ENCODE measurements at places on chromosomes 13 and 19.
A peak's percentile ranks its signal among the peaks of the same experiment; 100 is the strongest.

DNA sequence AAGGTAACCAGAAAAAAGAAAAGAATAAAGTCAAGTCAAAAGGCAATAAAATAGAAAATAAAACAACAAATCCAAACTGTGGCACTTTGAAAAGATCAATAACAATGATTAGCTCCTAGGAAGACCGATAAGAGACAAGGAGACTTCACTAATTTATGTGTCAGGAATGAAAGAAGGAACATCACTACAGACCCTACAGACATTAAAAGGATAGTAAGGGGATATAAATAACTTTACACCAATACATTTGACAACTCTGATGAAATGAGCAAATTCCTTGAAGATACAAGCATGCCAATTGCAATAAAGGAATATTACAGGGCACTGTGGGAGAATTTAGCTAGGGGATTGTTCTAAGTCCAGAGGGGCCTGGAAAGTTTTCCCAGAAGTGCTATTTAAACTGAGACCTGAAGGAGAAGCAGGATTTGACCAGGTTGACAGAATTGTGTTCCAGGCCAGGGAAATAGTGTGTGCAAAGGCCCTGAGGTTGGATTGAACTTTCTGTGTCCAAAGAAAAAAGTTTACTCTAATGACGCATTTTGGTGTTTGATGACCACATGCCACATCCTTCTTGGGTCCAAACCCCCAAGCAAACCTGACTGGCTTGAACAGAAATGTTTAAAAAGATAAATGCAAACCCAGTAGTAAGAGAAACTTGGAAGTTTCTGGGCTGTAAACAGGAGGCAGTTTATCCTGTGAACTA lies 1.6 kb upstream of the C19orf38 start:
- DNase-seq, result no peak

- no peak for DNase-seq
Observed at GRCh38 chr13:30552567-30552966, 65.2 kb upstream of the USPL1 start.

DNA sequence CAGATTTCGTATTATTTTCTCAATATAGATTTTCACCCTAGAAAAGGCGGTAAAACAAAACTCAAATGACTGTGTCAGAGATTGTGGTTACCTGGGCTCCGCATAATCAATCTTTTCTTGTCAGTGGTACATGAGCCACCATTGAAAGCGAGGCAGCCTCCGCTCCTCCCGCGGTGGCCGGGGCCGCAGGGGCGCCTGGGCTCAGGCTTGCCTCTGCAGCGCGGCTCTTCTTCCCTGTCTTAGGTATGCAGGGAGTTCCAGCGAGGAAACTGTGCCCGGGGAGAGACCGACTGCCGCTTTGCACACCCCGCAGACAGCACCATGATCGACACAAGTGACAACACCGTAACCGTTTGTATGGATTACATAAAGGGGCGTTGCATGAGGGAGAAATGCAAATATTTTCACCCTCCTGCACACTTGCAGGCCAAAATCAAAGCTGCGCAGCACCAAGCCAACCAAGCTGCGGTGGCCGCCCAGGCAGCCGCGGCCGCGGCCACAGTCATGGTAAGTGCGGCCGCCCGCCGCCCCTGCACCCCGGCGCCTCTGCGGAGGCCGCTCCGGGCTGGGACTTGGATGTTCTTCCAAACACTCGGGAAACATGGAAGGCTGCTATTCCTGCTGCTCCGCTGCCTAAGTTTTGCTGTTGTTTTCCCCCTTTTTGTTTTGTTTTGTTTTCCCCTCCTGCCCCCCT lies 87.3 kb upstream of the RAP2A start:
- DNase-seq, result no peak

DNA sequence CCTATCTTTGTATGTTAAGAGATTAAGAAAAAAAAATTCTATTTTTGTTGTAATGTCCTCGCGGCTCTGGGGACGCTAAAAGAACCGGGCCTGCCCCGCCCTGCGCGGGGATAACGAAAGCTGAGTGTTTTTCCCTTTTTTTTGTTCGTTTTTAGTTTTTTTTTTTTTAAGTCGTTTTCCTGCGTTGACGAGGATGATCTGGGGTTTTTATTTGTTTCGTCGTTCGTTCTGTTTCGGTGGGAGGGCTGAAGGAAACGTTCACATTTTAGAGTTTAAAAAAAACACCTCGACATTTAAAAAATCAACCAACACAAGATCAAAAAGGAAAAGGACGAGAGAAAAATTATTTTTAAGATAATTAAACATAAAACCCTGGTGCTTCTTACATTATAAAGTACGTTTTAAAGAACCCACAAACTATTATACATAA lies 5.6 kb downstream of the LYL1 start:
- DNase-seq, result no peak

DNA sequence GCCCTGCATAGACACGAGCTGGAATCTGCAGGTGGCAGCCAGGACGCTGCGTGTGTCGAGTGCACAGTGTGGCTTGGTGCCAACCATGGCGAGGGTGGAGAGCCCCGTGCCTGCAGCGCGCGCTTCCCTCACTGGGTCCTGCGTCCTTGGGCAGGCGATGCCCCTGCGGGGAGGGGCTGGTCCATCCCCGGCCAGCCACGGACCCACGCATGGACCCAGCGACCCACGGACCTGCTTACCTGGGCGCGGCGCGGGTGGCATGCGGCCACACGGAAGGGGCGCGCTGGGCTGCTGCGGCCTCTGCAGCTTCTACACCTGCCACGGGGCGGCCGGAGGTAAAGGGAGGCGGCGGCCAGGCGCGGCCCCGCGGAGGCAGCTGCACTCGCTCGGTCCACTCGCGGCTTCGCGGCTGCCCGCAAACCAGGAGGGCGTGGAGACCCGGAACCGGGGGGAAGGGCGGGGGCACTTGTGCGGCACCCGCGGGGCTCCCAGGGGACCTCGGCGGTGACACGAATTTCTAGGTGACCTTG lies 569 bp upstream of the MCF2L start:
- DNase-seq, result no peak

DNA sequence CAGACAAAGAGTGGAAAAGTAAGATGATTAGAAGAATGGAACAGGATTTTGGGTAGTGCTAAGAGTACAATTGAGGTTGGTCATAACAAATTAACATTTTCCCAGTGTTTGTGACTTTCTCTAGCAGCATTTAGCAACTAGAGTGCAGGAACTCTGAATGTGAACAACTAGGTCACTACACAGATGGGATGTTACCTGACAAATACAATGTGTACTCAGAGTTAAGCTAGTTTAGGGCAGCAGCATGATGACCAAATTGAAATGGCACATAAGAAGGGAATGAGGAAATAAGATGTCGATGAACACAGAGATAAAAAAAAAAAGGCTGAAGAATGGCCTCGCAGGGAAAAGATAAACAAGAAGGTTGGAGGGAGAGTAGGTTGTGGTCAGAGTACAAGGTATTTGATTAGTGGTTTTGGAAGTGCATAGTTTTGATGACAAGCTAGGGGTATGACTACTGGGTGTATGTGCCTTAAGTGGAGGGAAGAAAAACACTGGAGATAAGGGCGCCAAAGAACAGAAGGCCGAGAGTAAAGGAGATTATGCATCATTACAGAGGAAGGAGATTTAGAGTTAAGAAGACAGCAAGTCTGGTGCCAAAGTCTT lies 381.1 kb downstream of the FGF14 start:
- DNase-seq, result no peak

DNA sequence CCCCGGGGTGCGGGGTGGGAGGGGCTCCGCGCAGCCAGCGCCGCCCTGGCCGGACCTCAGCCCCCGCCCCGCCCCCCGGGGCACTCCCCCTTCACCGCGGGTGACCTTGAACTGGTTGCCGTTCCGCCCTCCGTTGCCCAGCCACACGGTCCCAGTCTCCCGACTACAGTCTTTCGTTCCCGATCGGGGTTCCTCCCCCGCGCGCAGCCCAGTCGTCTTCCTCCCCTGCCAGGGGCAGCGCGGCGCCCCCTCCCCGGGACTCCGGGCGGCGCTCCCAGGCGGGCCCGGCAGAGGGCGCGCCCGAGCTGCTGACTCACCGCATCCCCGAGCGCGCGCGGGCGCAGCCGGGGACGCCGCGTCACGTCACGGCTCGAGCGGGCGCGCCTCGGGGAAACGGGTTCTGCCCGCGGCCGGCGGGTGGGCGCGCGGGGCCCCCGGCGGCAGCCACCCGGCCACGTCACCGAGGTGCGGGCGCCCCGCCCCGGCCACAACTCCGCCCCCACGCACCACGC lies 459 bp downstream of the MIDN start:
- DNase-seq, result no peak

- DNase-seq, result no peak
Observed at GRCh38 chr13:94218951-94219350, 260.5 kb downstream of the DCT start.

GRCh38 chr13:34435338-34435737 lies 506.7 kb upstream of the NBEA start:
- no peak for DNase-seq

- DNase-seq, result no peak
Observed at GRCh38 chr13:111476197-111476596, 155.8 kb downstream of the TEX29 start.

DNA sequence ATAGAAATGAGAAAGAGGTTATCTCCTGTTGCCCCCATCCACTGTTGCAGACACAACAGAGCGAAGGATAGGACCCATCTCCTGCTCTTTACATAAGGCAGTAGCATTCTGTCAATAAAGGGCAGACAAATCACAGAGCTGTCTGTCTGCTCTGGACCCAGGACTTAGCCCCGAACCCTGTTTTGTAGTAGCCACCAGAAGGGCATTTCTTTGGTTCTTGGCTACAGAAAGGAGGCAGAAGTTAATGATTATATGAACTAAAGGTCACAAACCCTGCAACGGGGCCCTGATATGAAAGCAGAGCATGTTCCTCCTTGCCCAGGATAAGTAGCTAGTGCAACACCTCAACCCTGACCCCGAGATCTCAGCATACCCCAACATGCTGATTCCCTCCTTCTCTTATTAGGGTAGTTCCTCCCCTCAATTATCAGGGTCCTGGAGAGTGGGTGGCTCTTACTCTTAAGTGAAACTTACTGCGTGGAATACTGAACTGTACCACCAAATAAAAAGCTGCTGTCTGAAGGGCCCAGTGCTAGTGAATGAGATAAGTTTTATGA lies 680.4 kb upstream of the SPRY2 start:
- no peak for DNase-seq

DNA sequence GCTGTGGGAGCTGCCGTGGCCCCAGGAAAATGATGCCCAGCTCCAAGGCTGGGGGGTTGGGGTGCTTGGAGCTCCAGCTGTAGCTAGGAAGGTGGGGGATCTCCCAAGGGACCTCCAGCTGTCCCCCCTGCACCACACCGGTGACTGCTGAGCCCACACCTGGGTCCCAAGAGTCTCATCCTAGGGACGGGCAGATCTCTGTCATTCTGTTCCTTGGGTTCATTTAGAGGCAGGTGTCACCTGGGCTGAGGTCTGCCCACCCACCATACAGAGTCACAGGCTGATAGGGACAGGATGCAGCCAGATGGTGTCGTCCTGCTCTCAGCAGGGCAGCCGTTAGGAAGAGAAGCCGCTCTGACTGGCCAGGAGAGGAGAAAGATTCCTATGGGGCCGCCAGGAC lies 5.3 kb downstream of the F2RL3 start:
- no peak for DNase-seq

GRCh38 chr13:110323172-110323891 lies 16.2 kb downstream of the COL4A2 start:
- DNase-seq, result peak; percentile 67

- DNase-seq, result no peak
Observed at GRCh38 chr19:5547881-5548280, 19.9 kb downstream of the TINCR start.

DNA sequence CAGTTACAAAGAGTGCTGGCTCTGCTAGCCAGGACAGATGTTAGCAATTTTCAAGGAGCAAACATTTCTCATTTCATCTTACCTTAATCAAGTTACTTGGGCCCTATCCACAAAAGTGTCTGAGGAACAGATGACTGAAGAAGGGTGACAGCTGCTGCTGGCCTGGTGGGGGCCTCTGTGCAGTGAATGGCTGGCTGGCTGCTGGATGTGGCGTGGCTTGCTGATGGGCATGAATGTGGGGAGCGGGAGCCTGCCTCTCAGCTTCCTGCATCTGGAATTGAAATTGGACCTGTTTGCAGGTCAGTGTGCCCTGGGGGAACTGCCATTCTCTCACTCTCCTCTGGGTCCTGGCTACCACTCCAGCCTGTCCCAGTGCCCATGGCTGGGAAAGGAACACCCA lies 94.7 kb downstream of the RGCC start:
- no peak for DNase-seq

DNA sequence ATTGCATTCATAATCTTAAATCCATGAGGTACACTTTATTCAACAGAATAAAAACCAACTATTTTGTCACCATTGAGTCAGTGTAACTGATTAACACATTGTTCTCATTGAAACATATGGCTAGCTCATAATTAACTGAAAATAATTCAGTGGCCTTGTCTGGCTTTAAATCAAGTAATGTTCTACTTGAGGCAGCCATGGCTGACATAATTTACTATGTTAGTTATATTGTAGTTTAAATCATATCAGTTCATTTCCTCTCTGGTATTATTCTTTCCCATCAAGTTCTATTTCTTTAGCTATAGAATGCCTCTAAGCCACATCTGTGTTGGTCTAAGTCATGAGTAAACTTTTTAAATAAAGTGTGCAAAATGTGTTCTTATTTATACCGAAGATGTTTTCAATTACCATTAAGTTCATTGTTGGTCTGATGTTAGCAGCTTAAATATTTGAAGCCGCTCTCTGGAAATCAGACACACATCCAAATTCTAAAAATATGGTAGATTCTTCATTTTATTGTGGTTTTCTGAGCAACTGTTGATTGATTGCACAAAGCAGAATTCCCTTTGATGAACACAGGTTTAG lies 393.7 kb downstream of the GPC6 start:
- no peak for DNase-seq

DNA sequence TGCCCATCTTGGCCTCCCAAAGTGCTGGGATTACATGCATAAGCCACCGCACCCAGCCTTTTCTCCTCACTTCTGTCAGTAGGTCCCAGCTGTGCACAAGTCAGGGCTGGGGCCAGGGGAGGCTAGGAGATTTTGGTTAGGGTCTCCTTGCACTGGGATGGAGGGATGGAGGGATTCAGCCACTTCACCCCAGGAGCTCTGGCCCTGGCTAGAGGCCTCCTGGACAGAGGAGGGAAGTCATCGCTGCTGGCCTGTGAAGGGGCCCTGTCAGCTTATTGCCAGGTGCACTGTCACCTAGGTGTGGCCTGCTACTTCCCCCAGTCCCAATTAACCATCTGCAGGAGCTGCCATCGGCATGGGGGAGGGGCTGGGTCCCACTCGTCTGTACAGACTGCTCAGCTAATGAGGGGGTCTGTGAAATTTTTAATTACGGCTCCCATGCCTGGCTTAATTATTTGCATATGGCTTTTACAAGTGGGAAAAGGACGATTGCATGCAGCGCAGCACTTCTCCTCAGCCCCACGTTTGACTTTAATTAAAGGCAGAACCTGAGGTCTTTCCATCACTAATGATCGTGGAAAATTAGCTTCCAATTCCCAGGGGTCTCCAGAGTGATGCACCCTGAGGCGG lies 52.4 kb downstream of the CHST8 start:
- no peak for DNase-seq

- DNase-seq, result no peak
Observed at GRCh38 chr13:59746291-59746962, 417.3 kb downstream of the DIAPH3 start.

- DNase-seq, result no peak
Observed at GRCh38 chr19:49403404-49404187, 15.5 kb downstream of the KASH5 start.

Data from ascending aorta (tissue), 2 donors.